ENCODE measurements at places on chromosomes 1 and 21.

DNA sequence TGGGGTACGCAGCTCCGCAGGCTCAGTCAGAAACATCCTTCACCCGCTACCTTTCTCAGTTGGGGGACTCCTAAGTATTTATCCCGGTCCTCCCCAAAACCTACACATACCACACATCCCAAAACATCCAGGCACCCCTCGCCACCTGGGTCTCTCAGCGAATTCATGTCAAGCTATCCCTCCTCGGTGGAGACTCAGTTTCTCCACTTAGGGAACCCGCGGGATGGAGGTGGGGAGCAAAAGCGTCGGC lies 1.3 kb upstream of the ZBTB7B start:
- no peak for DNase-seq

DNA sequence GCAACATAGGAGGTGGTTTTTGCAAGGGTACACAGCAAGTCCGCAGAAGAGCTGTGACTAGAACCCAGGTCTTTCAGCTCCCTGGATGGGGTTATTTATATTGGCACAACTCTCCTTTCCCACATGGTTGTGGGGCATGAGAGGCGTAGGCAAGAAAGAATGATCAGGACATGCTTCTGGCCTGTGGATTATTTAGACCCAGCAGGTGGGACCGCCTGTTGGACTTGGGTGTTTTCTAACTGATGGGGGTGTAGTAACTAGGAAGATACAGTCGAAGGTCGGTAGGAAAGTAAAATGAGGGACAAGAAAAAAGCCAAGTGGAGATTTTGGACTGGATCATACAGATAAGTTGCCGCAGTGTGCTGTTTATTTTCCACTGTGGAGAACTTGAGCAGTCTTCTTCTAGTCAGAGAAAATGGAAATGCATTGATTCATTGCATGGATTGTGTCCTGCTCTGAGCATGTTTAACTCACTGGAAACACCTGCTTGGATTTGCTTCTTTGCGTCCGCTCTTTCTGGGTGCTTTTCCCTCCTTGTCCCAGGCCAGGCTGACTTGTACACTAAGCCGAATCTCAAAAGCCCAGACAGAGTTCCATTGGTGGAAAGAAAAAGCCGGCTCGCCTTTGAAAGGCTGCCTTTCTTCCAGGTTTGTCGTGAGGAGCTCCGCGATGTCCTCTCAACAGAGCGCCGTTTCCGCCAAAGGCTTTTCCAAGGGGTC lies 592 bp downstream of the CRCT1 start:
- DNase-seq = no peak

- no peak for DNase-seq
Observed at GRCh38 chr1:228837817-228838716, 102.8 kb downstream of the RHOU start.

- DNase-seq = no peak
Observed at GRCh38 chr1:162612606-162613400, 19.5 kb upstream of the DDR2 start.

DNA sequence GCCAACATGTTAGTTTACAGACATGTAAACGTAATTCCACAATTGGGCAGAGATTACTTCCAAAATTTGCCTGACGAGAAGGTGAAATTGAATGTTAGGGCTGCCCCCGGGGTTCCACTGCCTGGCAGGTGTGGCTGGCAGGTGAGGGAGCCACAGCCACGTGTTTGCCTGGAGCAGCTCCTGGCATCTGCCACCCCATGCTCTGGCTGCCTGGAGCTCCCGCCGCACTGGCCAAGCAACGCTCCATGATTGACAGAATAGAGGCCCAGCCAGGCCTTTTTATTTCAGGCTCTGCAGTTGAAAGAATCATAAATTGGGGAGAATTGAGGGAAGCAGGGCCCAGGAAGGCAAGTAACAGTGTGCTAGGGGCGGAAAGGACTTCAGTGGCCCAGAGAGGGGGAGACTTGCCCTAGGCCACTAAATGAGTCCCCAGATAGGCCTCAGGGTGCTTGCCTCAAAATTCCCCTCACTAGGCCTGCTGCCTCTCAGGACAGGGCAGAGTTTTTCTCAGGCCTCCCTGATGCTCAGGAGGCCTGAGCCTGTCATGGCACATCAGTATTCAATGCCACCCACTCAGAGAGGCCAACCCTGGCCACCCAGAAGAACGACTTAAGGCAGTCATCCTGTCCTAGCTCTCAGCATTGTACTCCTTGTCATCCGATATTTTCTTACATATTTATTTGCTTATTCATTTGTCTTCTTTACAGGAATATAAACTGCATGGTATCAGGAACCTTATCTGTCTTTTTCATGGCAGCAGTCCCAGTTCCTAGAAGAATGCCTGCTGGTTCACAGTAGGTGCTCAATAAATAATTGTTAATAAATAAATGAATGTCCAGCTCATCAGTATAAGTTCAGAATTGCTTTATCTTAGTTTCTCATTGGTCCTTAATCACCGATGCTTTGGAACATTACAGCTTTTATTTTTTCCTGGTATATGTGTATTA lies 16.6 kb upstream of the S1PR1 start:
- no peak for DNase-seq

DNA sequence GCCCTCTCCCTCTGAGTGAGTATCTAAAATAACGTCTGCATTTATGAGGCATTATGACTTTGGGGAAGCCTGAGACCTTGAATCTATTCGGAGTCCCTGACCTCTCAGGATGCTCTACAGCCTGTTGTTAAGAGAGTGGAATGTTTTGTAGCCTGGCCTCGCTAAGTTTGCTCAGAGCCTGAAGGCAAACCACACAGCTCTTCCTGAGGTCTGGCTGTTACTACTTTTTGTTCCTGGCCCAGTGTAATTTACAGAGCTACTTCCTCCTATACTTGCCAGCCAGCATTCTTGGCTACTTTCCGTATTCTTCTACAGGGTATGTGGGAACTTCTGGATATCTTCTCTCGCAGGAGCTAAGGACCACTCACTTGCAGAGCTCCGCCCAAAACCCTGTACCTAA lies 3.6 kb upstream of the ZMYM4 start:
- no peak for DNase-seq

GRCh38 chr1:241586905-241587512 lies 53.2 kb downstream of the CHML start:
- no peak for DNase-seq

- DNase-seq = no peak
Observed at GRCh38 chr1:15755646-15756040, 3.0 kb upstream of the FBLIM1 start.

DNA sequence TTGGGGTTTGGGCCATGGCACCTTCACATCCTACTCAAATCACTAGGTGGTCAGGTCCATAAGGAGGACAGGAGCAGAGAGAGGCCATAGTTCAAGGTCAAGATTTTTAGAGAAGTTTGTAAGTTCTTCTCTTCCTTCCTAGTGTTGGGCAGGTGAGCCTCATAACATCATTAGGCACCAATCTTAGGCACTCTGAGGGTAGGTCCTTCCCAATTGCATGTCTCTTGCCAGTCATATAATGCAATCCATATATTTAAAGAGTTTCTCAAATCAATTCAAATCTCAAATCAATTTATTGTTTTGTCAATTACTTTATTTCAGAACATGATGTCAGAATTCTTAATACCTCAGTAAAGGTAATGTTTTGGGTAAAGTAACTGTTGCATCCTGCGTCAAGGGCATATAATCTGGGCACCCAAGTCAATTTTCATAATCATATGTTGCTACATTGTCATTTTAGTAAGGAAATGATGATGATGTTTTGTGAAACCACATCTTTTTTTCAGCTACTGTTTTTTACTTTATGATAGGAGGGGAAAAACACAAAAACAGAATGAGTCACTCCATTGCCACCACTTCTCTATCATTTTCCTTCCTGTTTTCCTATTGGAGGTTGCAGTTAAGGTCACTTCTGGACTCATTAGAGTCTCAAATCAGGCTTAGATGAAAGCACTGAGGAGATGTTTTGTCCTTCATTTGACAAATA lies 122.7 kb downstream of the UCHL5 start:
- no peak for DNase-seq

- no peak for DNase-seq
Observed at GRCh38 chr1:247656221-247656875, 23.2 kb downstream of the OR13G1 start.

GRCh38 chr1:64471218-64472039 lies 1.5 kb downstream of the CACHD1 start:
- peak; percentile 75 for DNase-seq

GRCh38 chr1:4468804-4469514 lies 185.4 kb upstream of the AJAP1 start:
- no peak for DNase-seq

GRCh38 chr1:54569339-54569738 lies 21.3 kb downstream of the ACOT11 start:
- no peak for DNase-seq

- no peak for DNase-seq
Observed at GRCh38 chr1:95098196-95098595, 19.0 kb upstream of the TLCD4 start.

DNA sequence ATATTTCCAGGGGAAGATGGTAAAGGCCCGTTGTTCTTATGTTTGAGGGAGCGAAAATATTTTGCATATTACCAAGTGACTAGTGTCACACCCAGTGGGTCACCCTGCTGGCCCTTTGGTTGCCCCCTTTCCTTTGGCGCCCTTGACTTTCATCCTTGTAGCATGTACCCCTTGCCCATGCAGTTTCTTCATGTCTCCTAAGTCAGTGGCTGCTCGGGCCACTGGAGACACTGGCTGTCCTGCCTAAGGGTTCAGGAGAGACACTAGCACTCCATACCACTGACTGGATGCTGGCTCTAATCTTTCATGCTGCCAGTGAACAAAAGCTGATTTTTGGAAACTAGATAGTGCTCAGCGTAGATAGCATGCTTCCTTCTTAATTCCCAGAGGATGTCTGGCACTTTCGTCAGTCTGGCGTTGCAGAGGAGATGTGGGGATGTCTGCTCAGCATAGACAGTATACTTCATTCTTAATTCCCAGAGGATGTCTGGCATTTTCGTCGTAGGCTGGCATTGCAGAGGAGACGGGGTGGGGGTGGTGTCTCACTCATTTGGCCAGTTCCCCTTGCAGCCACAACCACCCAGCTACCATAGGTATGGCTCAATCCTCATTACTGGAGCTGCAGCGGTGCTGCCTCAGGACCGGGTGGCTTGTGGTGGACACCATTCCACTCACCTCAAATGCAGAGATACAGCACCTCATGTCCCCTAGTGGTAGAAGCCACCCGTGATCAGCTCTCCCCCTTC lies 770.9 kb upstream of the TPTE start:
- no peak for DNase-seq

DNA sequence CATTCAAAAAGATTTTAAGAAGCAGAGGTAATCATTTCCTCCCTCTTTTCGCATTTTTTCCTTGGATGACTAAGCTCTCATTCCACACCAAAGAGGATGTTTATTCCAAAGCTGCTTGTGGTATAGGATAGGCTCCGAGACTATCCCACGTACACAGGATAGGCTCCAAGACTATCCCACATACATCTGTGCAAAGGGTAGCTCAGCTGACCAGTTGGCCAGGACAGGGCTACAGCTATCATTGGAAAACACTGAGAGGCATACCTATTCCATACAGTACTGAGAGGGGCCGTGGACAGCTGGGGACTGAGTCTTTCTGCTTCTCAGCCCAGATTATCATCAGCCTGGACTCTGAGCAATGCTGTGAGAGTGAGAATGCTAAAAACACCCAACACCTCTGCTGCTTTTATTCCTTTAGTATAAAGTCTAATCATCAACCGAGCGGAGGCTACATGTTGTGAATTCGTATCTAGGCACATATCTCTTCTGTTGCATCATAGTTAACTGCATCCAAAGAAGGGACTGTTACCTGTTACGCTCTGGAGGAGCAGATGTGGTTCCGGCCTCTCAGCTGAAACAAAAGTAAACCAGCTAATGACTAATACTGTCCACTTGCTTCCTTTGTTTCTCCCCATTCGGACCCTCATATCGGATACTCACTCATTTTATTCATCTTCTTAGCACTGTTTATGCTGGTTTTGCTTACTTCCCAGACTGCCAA lies 141.0 kb downstream of the TNFSF18 start:
- DNase-seq = no peak

DNA sequence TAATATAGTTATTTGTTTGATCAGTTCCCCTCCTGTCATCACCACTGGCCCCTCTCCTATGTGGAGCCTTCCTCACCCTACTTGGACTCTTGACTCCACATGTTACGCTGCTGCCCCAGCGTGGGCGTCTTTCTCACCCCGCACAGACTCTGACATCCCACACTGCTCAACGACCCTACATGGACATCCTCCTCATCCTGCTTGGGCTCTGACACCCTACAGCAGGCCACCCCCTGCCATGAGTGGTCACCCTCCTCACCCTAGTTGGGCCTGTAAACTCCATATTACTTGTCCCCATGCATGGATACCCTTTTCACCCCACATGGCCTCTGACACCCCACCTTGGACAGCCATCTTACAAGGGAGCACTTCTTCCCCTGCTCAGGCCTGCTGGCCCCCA lies 21.0 kb downstream of the TTC4 start:
- DNase-seq = no peak

DNA sequence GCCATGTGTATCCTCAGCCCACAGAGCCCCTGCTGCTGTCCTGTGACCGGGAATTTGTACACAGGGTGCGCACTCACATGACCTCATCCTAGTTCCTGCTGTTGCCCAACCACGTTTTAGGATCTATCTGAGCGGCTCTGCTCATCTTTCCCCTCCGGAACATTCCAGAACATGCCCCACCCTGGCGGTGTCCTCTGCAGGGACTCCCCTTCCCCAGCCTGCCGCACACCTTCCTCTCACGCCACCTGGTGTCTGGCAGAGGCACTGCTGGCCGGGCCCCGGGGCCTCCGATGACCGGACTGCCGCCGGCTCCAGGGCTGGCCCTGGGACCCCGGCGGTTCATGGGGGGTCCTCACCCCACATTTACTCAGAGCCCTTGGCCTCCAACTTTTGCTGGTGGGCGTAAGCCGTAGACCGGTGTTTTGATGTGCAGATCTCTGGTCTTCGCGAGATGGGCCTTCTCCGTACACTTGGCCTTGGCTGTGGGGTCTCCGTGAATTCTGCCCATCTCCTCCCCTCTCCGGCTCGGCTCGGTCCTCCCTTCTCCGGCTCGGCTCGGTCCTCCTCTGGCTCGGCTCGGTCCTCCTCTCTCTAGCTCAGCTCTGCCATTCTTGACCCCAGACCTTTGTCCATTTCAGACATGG lies 29.5 kb downstream of the ARHGEF16 start:
- DNase-seq = no peak

DNA sequence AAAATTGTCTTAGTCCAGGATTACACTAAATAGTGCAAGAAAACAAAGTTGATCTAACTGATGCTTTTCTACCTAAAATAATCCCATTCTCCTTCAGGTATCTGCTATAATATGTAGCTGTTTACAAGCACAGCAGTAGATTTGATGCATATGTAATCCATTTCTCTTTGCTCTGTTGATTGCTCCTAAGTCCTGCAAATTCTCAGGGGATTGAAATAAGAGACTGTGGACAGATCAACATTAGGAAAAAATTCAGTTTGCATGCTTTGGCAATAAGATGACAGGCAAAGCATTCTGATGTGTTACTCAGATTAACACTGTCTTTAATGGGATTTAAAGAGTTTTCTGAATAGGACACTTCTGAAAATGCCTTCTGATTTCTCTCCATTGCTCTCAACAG lies 34.7 kb downstream of the RNF11 start:
- DNase-seq = no peak

GRCh38 chr1:10328180-10328963 lies 70.5 kb upstream of the PGD start:
- no peak for DNase-seq

- no peak for DNase-seq
Observed at GRCh38 chr1:151887028-151887427, 22.3 kb downstream of the THEM4 start.

GRCh38 chr1:21874328-21874727 lies 62.3 kb downstream of the LDLRAD2 start:
- no peak for DNase-seq

Measured in coronary artery (tissue), 2 donors.